ENCODE measurements at places on chromosomes 4 and X.

GRCh38 chrX:24988314-24988713, 27.5 kb downstream of the ARX start:
- no peak for DNase-seq

GRCh38 chr4:114028071-114028470, 48.6 kb upstream of the ARSJ start:
- DNase-seq = no peak

- peak; percentile 12 for DNase-seq
These were observed 1.4 kb downstream of the THOC2 start for GRCh38 chrX:123731258-123731986.

GRCh38 chrX:38968344-38969216, 167.3 kb downstream of the MID1IP1 start:
- no peak for DNase-seq

- DNase-seq = no peak
These were observed 27.1 kb downstream of the ATP11C start for GRCh38 chrX:139905743-139906142.

GRCh38 chrX:103124284-103124683, 31.3 kb upstream of the NXF3 start:
- DNase-seq = no peak

DNA sequence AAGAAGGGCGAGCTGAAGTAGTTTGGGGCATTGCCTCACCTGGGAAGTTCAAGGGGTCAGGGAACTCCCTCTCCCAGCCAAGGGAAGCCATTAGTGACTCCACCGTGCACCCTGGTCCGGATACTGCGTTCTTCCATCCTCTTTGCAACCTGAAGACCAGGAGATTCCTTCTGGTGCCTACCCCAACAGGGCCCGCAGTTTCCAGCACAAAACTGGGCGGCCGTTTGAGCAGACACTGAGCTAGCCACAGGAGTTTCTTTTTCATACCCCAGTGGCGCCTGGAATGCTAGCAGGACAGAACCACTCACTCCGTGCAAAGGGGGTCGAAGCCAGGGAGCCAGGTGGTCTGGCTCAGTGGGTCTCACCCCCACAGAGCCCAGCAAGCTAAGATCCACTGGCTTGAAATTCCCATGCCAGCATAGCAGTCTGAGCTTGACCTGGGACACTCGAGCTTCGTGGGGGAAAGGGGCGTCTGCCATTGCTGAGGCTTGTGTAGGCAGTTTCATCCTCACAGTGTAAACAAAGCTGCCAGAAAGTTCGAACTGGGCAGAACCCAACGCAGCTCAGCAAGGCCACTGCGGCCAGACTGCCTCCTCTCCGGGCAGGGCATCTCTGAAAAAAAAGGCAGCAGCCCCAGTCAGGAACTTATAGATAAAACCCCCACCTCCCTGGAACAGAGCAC, 1039.4 kb upstream of the IGFBP7 start:
- no peak for DNase-seq

DNA sequence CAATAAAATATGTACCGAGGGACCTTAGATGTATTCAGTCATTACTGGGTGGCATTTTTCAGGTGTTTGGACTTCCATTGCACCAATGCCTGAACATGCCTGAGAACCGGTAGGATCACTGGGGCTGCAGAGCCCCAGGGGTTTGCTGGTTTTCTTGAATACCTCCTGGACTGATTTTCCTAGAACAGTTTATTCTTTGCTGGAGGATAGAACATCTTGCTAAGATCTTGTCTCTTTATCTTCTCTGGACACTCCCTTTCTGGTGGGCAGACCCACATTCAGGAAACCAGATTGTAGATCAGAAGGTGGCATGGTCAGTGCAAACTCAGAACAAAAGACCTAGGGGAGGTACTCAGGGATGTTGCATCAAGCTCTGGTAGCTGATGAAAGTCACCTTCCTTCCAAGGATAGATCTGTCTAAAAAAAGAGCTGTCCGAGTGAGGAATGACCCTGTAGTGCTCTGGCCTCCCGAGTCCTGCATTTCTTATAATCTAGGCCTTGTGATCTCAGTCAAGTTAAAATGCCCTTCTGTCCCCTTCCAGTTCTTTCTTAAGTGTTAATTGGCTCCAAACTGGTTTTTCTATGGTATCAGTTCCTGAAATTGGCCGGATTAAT, 84.8 kb downstream of the CLDN34 start:
- DNase-seq = no peak

DNA sequence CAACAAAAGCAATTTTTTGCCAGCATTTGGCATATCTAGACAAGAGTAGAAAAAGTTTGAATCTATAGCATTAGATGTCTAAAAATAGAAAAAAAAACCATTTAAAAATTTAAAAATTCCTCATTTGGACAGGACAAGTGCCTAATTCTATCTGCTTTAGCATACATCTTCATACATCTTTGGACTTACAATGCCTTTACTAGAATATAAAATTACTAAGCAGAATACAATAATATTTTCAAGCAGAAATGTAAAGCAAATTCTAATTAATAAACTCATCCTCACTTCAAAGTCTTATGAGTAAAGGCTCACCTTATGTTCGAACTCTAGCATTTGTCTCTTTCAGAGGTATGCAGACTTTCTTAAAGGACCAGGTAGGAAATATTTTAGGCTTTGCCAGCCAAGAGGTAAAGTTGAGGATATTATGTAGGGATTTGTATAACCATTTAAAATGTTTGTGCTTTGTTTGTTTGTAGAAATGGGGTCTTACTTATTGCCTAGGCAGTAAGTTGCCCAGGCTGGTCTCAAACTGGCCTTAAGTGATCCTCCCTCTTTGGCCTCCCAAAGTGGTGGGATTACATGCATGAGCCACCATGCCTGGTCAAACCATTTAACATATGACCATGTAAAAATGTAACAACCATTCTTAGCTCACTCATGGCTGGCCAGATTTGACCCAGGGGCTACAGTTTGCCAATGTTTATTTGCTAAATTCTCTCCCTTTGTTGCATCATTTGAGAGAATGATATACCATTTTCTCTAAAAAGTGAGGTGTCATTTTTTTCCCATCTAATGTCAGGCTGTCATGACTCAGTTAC, 29.1 kb downstream of the UGDH start:
- DNase-seq = no peak

DNA sequence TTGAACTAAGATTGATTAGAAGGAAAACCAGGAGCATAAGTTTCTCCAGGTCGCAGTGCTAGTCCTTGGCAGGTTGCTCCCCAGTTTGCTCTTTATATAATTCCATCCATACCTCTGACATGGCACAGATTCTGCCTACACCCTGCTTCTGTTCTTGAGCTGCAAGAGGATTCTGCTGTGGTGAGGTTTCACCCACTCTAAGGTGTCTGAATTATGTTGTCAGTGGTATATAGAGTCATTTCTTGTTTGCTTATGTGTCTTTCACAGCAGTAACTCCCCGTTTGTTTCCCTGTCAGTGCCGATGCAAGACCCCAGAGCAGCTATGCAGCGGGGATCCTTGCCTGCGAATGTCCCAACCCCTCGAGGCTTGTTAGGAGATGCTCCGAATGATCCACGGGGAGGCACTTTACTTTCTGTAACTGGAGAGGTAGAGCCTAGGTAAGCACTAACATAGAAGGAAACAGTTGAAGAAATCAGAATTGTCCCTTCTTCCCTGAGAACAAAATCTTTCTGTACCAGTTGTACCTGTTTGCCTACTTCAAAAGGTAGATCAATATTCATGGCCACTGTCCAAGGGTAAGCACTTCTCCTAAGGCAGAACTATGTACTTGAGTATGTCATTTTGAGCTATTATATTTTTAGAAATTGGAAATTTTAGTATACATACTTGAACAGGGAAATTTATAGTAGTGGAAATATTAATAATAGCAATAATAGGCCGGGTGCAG, 11.2 kb downstream of the CSTF2 start:
- DNase-seq = no peak

DNA sequence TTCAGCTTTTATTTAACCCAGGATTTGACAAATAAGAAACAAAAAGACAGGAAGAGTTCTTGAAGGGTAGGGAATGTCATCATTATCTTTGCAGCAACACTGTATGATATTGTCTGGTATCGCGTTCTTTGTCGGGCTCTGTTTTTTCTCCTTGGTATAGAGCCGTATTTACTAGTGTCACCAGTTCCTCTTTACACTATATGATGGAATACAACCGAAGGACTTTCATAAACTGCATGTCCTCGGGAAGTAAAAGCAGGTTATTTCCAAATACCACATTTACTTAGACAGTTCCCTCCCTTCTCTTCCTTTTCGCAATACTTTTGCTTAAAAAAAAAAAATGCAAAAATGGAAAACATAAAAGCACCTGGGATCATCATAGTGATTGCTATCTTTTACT, 96.6 kb upstream of the IL13RA1 start:
- DNase-seq = no peak

GRCh38 chr4:152935631-152936445, at the start of gene FHDC1:
Gene FHDC1, plus strand, starts transcription at chr4:152936323. Its CDS starts 6,735 bp downstream, at chr4:152943058.
- no peak for DNase-seq

DNA sequence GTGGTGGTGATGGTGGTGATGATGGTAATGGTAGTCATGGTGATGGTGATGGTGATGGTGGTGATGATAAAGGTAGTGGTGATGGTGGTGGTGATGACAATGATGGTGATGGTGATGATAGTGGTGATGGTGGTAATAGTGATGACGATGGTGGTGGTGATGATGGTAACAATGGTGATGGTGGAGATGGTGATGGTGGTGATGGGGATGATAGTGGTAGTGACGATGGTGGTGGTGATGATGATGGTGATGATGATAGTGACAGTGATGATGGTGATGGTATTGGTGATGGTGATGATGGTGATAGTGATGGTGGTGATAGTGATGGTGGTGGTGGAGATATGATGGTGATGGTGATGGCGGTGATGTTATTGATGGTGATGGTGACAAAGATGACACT, 108.4 kb upstream of the NKX1-1 start:
- no peak for DNase-seq

DNA sequence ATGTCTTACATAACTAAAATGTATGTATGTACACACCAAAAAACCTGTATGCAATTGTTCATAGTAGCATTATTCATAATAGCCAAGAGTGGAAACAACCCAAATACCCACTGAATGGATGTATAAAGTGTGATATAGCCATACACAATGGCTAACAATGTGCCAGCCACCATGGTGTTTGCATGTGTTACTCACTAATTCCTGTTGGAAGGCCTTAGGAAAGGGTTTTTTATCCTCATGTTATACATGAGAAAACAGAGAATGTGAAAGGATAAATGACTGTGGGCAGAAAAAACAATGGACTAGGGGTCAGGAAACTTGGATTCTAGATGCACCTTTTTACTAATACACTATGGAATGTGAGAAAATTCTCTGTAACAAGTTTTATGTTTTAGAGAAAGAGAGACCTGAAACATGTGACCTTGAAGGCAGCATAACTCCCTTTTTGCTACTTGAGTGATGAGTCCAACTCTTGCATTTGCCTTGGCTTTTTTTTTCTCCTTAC, 55.7 kb downstream of the TIGD2 start:
- DNase-seq = no peak

- no peak for DNase-seq
These were observed 178.6 kb downstream of the ADAMTS3 start for GRCh38 chr4:72390409-72390808.

GRCh38 chr4:102399021-102399420, 53.7 kb upstream of the SLC39A8 start:
- no peak for DNase-seq

DNA sequence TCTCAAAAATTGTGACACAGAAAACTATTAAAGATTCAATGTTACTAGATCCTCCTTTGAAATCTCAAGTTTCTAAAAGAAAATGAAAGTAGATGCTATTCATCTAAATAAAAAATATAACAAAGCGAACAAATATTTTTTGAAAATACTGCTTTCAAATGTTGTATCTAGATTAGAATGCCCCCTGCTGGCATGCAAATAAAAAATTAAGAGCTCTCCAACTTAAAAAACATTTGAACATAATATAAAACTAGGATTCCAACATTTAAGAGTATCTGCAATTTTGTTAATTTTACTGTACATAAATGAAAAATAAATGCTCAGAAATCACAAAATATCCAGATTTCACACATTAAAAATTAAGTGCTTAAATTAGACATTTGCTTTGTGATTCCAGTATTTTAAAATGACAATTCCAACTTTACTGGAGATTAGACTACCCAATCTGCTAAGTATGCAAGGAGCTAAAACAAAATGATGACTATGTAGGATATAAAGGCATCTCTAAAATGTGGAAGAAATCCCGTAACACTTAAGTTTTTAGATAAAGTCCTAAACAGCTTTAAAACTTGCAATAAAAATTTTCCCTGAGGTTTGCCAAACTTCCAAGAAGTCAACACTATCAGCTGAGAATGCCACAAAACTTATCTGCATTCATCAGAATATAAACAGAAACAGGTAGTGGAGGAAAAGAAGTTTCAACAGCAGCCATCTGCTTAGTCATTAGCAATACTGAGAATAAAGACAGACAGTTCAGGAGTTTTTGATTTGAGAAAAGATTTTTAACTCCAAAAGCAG, 32.7 kb downstream of the DHX15 start:
- no peak for DNase-seq

DNA sequence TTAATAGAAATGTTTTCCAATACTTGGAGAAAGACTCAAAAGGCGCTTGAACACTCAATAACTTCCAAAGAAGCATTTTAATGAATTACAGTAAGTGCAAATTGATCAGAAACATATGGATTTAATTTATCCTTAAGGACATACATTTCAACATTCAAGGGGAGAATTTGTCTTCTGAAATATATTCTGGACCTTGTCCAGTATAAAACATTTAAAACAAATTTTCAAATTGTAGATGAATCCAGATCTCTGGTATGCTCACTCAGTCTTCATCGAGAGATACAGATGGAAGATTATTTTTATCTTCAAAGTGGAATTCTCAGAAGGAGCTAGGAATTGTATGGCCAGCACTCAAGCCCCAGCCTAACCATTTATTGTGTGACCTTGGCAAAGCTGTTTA, 310.4 kb downstream of the ZNF674 start:
- no peak for DNase-seq

DNA sequence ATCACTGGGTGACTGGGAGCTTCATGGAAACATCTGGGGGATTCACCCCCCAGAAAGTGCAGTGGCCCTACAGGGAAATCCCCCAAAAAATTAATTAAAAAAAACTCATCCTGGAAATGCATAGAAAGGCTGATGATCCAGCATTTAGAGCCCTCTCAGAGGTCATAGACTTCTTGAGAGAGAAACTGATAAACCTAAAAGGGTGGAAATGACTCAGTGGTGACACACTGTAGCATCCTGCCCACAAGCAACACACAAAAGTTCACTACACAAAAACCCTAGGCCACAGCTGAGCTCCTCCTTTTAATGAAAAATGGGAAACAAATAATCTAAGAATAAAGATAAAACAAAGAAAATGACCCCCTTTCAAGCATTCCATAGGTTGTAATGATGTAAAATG, 911.5 kb downstream of the GLUD2 start:
- no peak for DNase-seq

DNA sequence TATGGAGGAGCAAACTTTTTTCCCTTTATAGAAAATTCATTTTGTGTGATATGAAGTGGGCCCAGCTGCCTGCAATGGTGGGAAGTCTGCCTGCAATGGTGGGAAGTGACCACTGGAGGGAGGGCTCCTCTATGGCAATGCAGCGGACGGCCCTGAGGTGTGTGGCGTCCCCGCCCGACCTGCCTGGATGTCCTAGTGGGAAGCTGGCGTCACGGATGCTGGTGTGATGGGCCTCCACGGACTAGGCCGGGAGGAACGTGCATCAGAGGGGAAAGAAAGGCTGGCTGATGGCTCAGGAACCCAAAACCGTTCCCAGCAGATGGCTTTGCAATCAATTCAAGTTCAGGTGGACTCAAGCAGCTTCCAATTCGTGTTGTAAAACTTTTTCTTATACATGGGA, 177.9 kb downstream of the AFAP1 start:
- DNase-seq = peak; percentile 60

- no peak for DNase-seq
These were observed 44.9 kb downstream of the SH3RF1 start for GRCh38 chr4:169225812-169226211.

Data from stimulated activated CD4-positive, alpha-beta T cell treated with anti-CD3 and anti-CD28 coated beads, Interleukin-4, amount 100 ng/mL, for 24 hours (primary cell).